Effector CD4-positive, alpha-beta T cell (primary cell): ENCODE measurements at places on chromosomes 4 and X.

DNA sequence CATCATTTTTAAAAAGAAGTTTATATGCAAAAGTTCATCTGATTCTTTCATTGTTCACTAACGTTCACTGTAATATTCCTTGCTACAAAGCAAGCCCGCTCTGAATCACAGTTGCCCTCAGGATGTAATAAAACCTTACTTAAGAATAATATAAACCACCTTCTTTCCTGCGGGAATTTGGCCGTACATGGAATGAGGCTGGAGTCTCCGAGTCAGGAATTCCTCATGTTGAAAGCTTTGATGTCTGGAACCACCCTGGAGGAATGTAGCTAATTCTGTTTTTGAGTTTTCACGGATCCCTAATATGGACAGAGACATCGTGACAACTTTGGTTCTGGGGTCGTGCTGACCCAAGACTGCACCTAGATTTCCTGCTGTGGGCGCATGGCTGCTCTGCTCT lies 58.5 kb downstream of the CRLF2 start:
- DNase-seq = no peak

GRCh38 chr4:73705056-73705432 lies 35.3 kb upstream of the CXCL8 start:
- no peak for DNase-seq

- no peak for DNase-seq
These were observed 77.5 kb downstream of the RLIM start for GRCh38 chrX:74536832-74537371.

GRCh38 chrX:109345856-109346255 lies 136.0 kb downstream of the GUCY2F start:
- DNase-seq = no peak

DNA sequence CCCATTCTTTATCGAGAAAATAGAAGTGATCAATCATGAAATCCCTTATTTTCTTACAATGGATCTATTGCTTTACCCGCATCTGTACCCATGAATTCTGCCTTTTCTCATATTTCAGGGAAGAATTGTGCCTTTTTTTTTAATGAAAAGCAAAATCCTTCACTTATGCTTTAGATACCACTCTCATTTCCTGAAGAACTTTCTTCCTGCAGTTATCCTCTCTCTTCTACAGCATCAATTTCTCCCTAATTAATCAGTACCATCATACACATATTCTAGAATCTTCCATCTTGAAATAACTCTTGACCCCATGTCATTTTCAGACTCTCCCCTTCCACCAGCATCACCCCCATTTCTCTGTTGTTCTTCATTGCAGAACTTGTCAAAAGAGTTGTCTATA lies 26.6 kb downstream of the ARL9 start:
- DNase-seq = no peak

- no peak for DNase-seq
These were observed 115.0 kb downstream of the TRIML1 start for GRCh38 chr4:188254211-188254610.

- no peak for DNase-seq
These were observed 139.4 kb upstream of the CPEB2 start for GRCh38 chr4:14862891-14863290.

- no peak for DNase-seq
These were observed 13.9 kb upstream of the RASL11B start for GRCh38 chr4:52848254-52848653.

- no peak for DNase-seq
These were observed 499.7 kb upstream of the POU3F4 start for GRCh38 chrX:83008415-83008814.

DNA sequence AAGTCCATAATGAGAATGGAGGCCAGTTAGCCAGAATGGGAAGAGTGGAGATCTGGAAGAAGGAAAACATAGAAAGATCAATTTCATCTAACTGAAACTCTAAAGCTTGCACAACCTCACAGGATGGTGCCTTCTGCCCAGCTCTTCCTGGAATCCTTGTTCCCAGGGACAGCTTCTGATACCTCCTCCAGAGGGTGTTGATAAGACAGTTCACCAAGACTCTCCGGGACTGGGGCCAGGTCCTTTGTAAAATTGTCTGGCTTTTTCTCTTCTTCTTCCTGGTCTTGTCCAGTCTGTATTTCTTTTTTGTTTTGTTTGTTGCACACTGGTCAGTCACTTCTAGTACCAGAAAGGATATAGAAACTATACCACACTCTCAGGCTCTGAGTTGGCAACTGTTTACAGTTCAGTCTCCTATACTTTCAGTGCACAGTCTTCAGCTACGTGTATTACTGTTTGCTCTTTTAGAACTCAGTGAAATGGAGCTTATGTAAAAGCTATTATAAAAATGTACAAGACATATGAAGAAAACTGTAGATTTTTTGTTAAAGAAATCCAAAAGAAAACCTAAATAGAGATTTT lies 142.8 kb upstream of the RPL34 start:
- no peak for DNase-seq

DNA sequence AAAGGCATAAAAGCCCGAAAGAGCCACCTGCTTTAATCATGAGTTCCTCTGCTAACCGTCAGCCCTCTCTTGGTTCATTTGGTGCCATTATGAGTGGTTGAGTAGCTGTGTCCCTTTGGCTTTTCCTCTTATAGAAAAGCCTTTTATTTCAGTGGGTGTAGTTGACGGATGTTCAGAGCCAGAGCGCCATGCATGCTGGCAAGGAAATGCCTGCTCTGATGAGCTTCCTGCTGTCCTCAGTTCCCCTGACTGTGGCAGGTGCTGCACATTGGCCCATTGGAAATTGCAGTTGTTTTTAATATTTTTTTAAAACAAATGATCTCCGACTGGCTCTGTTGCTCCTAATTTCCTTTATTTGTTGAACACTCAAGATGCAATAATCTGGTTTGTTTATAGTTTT lies 77.3 kb upstream of the LIMCH1 start:
- no peak for DNase-seq

GRCh38 chr4:122450847-122451246 lies 5.7 kb downstream of the IL2 start:
- no peak for DNase-seq

DNA sequence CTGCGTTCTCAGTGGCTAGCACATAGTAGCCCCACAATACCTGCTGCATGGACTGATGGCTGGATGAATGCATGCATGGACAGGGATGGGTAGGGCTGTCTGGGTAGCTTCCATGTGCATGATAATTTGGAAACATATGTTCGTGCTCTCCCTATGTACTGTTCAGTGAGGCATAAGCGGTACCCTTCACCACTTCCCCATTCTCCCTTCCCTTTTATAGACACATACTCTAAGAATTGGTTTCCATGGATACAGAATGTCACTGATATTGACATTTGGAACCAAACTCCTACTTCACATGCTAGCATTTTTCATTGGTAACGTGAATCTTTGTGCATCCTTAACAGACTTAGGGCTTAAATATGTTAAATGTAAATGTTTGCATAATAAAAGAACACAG lies 20.4 kb downstream of the USP46 start:
- no peak for DNase-seq

DNA sequence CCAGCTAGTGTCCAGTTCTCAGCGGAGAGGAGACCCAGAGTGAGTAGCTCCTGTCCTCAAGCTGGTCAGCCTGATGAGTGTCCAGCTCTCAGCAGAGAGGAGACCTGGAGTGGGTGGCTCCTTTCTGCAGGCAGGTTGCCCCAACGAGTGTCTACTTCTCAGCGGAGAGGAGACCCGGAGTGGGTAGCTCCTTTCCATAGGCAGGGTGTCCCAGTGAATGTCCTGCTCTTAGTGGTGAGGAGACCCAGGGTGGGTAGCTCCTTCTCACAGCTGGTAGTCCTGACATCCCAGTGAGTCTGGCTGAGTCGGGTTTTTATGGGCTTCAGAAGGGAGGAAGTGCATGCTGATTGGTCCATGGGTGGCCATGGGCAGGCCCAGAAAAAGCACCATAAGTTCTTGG lies 55.7 kb upstream of the NUDT6 start:
- no peak for DNase-seq

DNA sequence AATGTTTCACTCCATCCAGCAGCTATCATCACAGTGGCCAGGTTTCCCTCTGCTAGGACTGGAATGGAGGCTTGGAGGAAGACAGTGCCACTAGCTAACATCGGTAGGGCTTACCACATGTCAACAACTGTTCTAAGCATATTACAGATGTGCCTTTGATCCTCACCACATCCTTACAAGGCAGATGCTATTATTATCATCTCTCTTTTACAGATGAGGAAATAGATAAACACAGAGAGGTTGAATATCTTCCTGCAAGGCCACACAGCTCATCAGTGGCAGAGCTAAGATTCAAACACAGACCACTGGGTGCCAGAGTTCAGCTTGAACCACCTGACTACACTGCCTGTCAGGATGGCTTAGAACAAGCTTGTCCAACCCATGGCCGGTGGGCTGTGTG lies 47.4 kb downstream of the MAMLD1 start:
- DNase-seq = no peak

GRCh38 chr4:86388252-86388651 lies 28.4 kb upstream of the MAPK10 start:
- no peak for DNase-seq

- no peak for DNase-seq
These were observed 10.7 kb upstream of the WDR17 start for GRCh38 chr4:176054942-176055341.

DNA sequence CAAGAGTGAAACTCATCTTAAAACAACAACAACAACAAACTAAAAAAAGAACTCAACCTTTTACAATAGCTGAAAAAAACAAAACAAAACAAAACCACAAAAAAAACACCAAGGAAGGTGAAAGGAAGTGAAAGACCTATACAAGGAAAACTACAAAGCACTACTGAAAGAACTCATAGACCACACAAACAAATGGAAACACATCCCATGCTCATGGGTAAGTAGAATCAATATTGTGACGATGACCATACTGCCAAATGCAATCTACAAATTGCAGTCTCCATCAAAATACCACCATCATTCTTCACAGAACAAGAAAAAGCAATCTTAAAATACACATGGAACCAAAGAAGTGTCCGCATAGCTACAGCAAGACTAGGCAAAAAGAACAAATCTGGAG lies 41.5 kb upstream of the FGF2 start:
- no peak for DNase-seq

DNA sequence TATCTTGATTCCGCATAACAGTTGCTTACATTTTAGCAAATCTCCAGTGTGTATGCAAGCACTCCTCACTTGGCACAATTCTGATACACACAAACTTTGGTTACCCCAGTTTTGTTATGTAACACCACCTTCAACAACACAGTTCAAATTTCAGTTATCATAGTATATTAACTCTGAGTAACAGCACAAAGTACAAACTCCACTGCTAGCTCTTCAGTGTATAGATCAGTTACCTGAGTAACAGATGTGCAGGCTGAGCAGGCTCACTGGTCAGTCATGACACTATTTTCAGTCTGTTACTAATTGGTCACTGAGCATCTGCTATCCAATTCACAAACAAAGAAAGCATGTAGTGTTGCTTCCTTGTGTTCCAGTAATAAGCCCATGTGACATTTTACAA lies 55.4 kb downstream of the PKD2 start:
- no peak for DNase-seq

DNA sequence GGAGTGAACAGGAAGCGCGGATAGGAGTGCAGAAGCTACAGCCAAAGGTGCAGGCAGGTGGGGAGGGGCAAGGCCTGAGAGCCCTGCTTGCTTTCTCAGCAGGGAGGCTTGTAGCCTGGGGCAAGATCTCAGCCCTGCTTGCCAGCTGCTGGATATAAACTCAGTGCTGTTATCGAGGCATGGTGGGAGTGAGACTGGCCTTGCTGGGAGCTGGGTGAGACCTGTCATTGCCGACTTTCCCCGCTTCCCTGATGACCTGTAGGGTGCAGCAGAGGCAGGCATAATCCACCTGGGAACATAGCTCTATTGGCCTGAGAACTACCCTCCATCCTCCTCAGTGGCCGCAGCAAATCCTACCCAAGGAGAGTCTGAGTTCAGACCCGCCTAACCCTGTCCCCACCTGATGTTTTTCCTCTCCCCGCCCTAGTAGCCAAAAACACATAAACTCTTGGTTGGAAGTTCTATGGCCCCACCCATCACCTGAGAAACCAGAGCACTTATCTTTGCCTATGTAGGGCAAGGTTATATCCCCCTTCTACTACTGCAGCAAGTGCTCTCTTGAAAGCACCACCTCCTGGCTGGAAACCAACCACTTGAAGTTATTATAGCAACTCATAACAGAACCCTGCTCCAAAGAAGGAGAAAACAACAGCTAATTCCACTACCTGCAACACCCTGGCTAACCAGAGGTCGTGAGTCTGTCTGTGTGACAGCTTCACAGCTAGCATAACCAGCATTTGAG lies 80.7 kb downstream of the FHIP1A start:
- DNase-seq = no peak

DNA sequence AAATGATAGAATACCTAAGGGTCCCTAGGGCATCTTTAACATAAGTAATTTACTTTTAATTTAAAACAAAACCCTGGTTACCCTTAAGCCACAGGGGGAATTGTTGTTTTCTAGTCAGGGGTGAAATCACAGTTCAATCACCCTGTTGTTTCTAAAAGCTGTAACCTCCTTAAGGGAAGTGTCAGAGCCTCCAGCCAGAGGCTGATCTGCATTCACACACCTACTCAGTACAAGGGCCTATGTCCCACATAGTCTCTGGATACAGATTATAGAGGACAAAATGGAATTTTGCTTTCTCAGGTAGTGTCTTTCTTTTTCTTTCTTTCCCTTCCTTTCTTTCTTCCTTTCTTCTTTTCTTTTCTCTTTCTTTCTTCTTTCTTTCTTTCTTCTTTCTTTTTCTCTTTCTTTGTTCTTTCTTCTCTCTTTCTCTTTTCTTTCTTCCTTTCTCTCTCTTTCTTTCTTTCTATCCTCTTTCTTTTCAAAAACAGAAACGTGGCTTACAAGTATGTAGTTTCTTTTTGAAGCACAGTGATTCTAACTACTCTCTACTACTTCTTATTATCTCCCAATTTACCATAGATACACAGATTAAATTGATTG lies 31.1 kb upstream of the BMPR1B start:
- no peak for DNase-seq

GRCh38 chrX:73876911-73877310 lies 313.9 kb downstream of the CHIC1 start:
- no peak for DNase-seq

GRCh38 chr4:86586160-86586572 lies 7.9 kb upstream of the PTPN13 start:
- DNase-seq = no peak

- DNase-seq = peak; percentile 69
These were observed 234.7 kb downstream of the OR13H1 start for GRCh38 chrX:131778269-131779218.

DNA sequence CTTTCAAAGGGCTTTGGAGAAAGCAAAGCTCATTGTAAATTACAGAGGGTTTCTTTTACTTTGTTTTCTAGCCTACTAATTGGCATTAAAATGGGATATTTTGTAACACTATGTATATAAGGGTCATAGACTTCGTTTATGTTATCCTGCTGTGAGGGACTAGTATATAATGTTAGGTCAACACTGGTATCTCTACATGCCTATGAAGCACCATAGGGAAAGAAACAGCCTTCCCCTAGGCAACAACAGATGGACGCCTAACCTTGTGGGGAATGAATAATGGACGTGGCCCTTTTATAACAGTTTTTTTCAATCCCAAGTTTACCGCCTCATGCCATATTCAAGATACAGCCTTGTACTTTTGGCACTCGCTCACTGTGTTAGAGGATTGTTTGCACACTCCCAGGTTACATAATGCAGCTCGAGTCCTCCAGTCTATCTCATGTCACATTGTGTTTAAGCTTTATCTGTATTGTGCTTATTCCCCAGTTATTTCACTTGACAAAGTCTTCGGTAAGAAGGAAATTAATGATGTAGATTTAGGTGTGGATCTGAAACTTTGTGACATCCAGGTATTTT lies 711.0 kb downstream of the RPA4 start:
- no peak for DNase-seq

GRCh38 chr4:26048950-26049349 lies 134.9 kb downstream of the SMIM20 start:
- DNase-seq = no peak
